Skin of body (tissue), 3 donors: ENCODE measurements at places on chromosomes 5 and 9. TPM values are rescaled to one million over a fixed set of nuclear protein-coding genes. Genes with fewer than 3 reads are reported as not detected.

Gene MRPL50
- 18.3 TPM for total RNA-seq

Gene SCAMP1
- total RNA-seq: 51.6 TPM

Gene SLC9A3
- total RNA-seq: 1.5 TPM

Gene ITGA2
- 36.5 TPM for total RNA-seq

Gene CYLC2
- total RNA-seq: not detected

Gene CCT5
- 161 TPM for total RNA-seq

Gene CDKN2A
- total RNA-seq: 0.30 TPM

Gene PCDHA8
- 0.10 TPM for total RNA-seq

Gene SMIM3
- total RNA-seq: 13.5 TPM

Gene NTRK2
- 35.3 TPM for total RNA-seq
